NCI-H146 (cell line): ENCODE measurements at places on chromosomes 1 and 21.

- DNase-seq: peak; percentile 96
These were observed 27.9 kb downstream of the OVAAL start for GRCh38 chr1:180586671-180587155.

GRCh38 chr1:26838474-26839338 lies 12.2 kb downstream of the ZDHHC18 start:
- DNase-seq: no peak

- DNase-seq: no peak
These were observed 13.0 kb downstream of the ATP1A1 start for GRCh38 chr1:116386042-116386441.

DNA sequence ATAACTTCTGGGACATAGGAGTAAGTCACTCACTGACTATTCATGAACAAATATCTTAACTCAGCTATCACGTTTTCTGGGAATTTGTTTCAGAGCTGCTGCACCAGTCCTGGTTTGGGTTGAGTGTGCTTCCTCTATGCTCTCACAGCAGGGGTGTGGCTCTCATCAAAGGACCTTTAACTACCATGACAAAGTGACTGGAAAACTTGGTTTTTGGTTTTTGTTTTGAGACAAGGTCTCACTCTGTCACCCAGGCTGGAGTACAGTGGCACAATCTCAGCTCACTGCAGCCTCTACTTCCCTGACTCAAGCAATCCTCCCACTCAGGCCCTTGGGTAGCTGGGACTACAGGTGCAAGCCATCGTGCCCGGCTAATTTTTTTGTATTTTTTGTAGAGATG lies 4.1 kb downstream of the ILDR2 start:
- no peak for DNase-seq

DNA sequence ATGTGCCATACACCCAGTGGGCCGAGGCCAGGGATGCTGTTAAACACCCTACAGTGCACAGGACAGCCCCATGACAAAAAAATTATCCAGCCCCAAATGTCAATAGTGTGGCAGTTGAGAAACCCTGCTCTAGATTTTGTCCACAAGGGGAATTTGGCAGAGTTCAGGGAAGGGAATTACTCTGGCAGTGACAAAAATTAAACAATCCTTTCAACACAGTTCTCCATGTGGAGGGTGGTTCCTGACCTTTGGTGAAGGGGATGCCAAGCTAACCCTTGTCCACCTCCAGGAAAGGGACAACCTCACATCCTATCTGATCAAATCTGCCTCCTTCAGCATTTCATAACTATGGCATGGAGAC lies 28.4 kb upstream of the CD84 start:
- DNase-seq: no peak
